ENCODE measurements at places on chromosomes 5 and 9.

DNA sequence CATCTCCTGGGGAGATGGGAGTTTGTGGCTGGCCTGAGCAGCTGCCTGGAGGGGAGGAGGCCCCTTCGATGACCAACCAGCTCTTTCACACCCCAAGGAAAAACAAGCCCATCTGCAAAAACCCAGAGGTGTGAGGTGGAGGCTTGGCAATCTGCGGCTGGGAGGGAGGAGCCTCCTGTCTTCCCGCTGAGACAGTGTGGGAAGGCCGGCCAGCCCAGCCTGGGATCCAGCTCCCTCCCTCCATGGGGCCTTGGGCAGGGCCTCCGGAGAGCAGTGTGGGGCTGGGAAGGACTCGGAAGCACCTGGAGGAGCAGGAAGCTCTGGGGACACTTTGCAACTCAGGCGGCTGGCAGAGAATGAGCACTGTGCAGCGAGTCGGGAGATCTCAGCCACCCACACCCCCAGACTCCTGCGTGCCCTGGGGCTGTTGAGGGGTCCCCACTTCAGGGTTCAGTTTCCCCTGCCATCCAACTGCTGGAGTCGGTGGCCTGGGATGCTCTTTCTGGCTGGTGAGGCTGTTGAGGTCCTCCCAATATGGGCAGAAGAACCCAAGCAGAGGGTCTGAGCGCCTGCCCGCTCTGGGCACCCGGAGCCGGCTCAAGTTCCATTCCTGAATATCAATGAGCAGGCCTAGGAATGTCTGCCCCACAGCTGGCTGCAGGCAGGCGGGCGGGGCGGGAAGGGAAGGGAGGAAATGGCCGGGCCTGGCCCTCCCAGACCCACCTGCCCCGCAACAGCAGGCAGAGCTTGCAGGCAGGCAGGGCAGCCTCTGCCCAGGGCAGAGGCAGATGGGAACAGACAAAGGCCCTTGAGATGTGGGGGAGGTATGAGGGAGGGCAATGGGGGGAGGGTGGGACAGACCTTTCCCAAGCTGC is 101.1 kb downstream of the FGF18 start:
- DNase-seq: no peak

GRCh38 chr5:80054682-80055081 is 19.5 kb downstream of the THBS4 start:
- no peak for DNase-seq

DNA sequence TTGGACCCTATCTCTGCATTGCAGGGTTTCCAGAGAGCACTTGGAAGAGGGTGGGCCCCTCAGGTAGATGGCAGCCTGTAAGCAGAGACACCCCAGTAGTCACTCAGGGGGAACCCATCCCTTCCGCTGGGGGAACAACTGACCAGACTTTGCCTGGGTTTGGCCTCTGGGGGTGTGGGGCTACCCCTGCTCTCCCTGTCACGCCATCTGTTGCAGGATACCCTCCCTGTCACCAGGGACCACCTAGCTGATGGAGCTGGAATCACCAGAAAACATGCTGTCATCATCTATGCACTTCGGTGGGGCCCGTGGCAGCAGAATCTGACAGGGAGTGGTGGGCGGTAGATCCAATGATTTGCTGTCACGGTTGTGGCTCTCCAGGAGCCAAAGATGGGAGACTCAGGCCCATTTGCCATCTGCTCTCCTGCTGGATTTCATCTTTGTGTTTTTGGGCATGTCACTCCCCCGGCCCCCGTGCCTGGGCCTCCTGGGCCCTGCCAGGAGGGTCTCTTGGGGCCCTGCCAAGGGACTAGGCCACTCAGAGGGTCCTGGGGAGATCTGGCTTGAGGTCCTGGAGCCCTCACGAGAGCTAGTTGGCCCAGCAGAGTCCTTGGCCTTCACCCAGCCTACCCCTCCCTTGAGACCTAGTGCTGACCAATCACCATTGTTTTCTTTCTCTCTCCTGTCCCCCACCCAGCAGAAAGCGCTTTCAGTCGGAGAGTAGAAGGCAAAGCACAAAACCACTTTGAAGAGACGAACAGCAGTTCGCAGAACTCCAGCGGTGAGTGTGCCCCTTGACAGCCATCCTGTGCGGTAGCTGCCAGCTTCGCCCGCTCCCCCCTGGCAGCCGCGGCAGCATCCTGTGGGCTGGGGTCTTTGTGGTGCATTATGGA is 45.9 kb downstream of the AMBP start:
- DNase-seq: no peak

- DNase-seq: no peak
These were observed 60.4 kb upstream of the CDK5RAP2 start for GRCh38 chr9:120640380-120640779.

DNA sequence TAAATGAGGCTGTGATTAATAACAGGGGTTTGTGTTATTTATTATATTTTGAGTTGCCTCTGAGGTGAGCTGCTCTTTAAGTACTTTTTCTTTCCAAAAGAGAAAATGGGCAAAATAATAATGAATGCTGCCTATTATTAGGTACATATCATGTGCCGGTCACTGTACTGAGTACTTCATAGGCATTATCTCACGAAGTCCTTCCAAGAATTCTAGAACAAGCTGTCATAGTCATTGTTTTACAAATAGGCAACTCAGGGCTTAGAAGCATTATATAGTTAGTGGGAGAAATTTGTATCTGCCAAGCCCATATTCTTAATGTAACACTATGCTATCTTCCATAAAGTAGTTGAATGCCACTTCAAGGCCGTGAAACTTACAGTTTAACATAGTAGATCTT is 628.7 kb downstream of the CCDC171 start:
- no peak for DNase-seq

DNA sequence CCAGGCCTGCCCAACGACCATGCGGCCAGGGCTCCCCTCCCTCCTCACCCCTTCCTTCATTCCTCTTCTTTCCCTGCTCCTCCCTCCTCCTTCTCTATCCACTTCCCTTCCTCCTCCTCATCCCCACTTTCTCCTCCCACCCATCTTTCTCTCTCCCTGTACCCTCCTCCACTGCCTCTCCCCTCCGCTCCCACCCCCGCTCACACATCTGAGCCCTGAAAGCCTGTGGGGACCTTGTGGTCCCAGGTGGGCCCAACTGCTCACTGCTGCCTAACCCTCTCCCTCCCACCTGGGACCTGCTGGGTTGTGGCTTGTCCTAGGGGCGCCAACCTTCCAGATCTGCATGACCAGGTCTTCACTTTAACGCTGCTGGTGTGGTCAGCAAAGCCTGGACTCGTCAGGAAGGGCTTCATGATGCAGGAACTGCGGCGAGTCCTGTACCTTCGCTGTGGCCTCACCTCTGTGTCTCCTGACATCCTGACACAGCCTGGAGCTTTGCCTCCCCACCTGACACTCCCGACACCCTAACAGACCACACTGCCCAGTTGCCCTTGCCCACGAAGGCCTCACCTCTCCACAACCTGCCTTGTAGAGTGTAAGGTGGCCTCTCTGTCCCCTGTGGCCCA is 34.6 kb downstream of the C5orf15 start:
- DNase-seq: no peak

GRCh38 chr5:150329038-150329437 is 26.3 kb upstream of the ARSI start:
- DNase-seq: no peak

DNA sequence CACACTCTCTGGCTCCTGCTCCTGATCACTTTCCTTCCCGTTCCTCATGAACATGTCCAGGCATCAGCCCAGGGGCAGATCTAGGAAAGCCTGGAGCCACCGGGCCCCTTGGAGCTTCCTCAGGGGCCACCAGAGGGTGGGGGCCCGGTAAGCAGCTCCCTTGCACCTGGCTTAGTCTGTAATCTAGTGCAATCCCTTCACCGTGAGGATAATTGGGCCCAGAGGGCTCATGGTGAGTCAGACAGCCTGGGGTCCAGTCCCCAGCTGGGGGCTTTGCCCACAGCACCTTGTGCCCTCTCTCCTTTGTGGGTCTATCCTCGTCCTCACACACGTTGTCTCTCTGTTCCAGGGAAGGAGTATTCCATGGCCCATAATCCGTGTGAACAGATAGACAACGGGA is 10.4 kb upstream of the ALDH1B1 start:
- no peak for DNase-seq

DNA sequence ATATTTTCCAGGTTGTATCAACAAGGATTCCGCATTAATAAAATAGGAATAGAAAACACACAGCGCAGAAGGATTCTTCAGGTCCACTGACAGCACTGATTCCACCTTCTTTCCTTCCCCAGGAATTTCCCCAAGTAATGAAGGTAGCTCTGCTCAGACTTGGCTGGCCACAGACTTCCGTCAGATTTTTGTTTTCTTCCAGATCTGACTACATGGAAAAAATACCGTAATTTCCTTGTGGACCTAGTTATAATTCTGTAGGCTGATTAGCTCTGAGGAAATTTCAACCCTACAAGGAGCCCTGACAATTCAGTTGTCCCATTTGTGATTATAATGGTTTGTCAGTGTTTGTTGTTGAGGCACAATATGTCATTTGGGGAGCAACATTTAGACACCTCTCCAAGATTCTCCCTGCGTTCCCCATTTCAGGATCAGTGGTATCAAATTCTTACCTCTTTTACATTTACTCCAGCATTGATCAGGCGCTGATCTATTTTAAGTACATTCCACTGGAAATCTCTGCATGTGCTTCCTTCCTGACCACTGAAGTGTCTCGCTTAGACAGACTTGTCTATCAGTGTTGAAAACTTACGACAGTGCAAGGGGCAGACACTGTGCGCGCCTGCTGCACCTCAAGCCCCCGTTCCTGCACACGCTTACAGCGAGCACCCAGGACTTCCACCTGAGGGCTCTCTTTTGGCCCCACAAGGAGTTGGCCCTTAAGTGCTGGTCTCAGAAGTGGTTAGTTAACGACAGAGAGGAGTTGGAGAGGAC is 94.8 kb downstream of the LHFPL2 start:
- no peak for DNase-seq

Data from caudate nucleus (tissue), 63 donors.